Stimulated activated CD4-positive, alpha-beta T cell treated with anti-CD3 and anti-CD28 coated beads, Interleukin-1b, Interleukin-23, amount 100 ng/mL, for 1 hour (primary cell): ENCODE measurements at places on chromosomes 6 and 20.

DNA sequence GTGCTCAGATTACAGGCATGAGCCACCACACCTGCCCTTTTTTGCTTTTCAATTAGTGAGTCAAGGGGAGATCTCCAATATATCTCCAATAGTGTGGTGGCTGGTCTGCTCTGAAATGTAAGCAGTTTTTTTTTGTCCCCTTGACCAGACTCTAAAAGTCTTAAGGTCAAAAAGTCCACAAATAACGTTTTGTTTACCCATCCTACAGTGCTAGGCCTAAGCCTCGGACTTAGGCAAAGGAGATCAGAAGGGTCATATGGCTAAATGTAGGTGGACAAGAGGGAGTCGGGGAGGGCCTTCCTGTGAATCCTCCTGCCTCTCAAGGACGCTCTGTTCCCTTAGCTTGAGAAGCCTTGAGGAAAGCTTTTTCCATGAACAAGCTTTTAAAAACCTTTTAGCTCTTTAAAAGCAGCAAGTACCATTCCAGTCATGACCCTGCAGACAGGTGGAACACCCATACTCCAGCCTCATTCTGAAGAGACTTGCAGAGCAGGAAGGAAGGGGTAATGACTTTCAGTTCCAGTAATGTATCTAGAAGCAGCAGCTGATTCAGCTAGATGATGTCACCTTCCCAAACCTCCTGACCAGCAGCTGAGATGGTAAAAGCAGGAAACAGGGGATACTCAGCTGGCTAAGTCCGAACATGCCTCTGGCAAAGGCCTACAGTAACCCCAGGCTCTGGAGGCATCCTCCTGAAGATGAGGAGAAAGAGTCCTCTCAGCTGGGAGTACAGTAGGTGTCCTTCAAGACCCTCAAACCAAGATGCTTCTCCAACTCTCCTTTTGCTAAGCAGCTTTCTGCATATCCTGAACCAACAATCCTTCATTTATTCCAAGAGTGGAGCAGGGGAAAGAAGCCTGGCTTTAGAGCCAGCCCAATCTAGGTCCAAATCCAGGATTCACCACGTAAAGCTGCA, 23.6 kb downstream of the BCL2L1 start:
- DNase-seq, result no peak

- DNase-seq, result no peak
These were observed 118.4 kb downstream of the JPH2 start for GRCh38 chr20:44068316-44069201.

GRCh38 chr6:166566026-166567011, 20.2 kb downstream of the RAMACL start:
- DNase-seq, result no peak

GRCh38 chr6:44044154-44044539, 83.1 kb downstream of the MRPL14 start:
- no peak for DNase-seq

DNA sequence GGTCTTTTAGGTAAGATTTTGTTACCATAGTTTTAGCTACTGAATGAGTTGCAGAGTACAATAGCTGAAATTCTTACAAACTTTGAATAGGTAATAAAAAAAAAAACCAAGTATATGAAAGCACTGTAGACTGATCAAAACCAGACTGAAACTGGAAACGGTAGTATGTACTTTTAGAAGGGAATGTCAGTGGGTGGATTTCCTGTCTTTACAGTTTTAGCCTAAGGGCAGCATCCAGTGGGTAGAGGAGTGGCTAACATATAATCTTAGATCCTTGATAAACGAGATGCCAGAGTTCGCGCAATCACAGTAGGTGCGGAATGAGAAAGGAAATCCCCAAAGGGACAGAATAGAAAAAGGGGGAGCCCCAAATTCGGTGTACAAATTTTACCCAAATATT, 385.9 kb upstream of the RUNX2 start:
- no peak for DNase-seq

DNA sequence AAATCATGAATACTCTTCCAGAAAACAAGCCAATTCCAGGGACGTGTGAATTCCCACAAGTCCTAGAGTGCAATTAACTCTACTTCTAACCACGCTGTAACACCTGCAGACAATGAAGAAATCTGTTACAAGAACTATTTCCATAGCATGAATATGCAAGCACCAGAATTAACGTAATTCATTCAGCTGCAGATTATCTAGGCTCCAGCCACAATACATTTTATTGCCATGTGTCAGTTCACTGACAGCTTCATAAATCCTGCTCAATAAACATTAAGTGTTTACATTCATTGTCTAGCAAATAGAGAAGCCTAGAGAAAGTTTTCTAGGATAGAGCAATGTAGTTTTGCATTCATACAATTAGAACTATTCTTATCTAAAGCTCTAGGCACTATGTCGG, 1348.5 kb downstream of the GRIK2 start:
- DNase-seq, result no peak

DNA sequence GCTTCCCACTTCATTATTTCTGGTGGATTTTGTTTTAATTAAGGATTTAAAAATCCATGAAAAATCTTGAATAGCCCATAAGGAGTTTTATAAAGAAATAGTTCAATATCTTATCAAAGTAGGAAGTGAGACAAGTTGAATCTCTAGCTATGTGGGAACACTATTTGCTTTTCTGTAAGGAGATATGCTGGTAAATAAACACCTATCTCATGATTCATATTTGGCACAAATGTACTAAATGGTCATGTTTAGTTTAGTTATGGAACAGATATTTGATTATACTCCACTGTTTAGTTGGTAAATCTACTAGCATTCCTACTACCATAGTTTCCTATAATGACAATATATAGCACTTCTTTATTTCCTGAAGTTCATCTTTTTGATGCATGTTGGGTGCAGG, 239.9 kb upstream of the CEP162 start:
- DNase-seq, result no peak

DNA sequence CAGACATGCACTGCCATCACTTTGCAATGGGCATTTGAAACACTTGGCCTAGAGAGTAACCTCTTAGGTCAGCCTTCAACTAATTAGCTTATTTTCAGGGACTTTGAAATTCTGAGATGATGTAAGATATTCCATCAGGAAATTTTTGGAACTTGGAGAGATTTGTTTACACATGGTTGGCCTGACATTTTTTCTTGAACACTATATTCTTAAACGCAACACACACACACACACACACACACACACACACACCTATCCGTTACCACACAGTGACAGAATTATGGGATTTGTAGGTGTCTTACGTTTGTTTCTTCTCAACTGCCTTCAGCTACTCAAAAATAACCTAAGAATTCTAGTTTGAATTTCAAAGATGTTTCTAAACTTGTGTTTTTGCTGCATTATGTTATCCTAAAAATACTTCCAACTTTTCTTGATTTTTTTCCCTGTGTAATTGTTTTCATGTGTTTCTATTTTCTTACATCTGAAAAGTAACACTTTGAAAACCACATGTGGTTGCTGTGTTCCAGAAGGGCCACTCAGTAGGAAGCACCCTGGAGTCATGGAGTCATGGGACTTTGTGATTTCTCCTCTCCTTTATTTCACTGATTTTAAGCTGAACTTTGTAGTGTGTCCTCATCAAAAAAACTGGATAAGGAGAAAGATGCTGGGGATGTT, 31.9 kb downstream of the MARCKS start:
- no peak for DNase-seq

- no peak for DNase-seq
These were observed 233.0 kb downstream of the ANKRD60 start for GRCh38 chr20:57995381-57995977.

DNA sequence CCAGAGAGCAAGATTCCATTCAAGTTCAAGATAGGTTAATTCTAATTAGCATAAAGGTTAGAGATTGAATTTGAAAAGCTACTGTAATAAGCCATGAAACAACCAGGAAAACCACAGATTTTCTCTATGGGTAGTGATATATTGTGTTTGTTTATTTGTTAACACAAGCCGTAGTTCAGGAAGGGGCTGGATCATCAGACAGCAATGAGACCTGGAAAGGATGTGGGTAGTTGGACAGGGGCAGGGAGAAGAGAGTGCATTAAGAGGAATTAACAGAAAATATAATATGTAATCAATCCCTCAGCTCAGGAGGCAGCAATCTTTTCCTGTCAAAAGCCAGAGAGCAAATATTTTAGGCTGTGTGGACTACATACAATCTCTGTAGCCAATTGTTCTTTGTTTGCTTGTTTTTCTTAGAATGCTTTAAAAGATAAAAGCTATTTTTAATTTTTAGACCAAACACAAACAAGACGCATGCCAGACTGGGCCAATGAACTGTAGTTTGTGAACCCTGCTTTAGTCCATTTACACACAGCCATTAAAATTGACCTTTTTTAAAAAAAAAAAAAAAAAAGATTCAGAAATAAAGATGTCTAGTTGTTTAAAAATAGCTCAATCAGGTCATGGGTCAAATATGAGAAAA, 398.7 kb upstream of the MARCKS start:
- no peak for DNase-seq

DNA sequence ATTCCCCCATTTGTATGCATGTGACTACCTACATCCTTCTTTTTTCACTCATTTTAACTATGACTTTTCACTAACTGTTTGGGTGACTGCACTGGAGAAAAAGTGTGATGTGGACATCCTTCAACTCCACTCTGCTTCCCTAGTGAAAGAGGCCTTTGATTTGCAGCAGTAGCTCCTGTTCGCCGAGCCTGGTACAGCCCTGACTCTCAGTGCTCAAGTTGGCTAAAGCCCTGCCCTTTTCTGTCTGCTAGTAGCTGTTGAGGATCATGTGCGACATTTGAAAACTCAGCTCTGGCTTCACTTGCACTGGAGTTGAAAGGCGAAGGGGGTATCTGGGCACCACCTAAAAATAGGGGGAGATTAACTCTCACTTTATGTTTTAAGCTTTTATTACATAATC, 42.1 kb downstream of the DAAM2 start:
- no peak for DNase-seq

- DNase-seq, result no peak
These were observed 199.8 kb upstream of the DEFB112 start for GRCh38 chr6:50249493-50249892.

GRCh38 chr6:161227004-161227960, 46.6 kb downstream of the AGPAT4 start:
- DNase-seq, result no peak

- no peak for DNase-seq
These were observed 22.7 kb downstream of the BCAS1 start for GRCh38 chr20:54047720-54048119.

GRCh38 chr6:57162516-57162915, 9.6 kb upstream of the BAG2 start:
- DNase-seq, result no peak

DNA sequence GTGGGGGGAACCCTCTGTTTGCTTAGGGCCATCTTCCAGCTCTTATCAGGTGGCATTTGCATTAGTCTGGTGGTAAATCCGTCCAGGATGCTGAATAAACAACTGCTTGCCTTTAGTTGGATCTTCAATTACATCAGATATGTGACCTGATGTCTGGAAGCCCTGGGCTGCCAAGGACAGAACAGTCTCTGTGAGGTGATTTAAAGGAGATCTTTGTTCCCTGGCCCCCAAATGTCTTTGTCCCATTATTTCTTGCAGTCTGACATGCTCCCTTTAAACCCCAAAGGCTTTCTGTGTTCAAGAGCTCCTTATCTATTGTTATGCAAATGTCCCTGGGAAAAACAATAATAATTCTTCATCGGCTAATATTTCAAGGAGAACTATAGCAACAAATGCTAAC, 84.6 kb upstream of the SPTLC3 start:
- DNase-seq, result no peak

- DNase-seq, result no peak
These were observed 87.2 kb downstream of the DST start for GRCh38 chr6:56555438-56555872.

GRCh38 chr6:135235716-135236115, 54.6 kb downstream of the MYB start:
- DNase-seq, result no peak

DNA sequence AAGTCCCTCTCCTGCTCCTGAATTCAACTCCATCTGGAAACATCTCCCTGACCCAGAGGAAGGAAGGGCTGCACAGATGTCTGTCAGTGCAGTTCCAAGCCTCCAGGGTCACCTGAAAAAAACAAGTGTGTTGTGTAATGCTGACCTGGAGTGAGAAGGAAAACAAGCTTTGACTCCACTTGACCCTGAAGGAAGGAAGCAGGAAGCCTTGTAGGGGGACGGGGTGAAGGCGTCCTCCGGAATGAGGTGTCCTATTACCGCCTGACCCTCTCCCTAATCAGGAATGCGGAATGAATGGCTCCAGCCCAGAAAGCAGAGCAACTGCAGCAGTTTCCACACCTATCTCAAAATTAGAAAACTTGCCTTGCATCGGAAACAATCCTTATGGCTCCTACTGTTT, 13.9 kb upstream of the ADGRF5 start:
- no peak for DNase-seq

DNA sequence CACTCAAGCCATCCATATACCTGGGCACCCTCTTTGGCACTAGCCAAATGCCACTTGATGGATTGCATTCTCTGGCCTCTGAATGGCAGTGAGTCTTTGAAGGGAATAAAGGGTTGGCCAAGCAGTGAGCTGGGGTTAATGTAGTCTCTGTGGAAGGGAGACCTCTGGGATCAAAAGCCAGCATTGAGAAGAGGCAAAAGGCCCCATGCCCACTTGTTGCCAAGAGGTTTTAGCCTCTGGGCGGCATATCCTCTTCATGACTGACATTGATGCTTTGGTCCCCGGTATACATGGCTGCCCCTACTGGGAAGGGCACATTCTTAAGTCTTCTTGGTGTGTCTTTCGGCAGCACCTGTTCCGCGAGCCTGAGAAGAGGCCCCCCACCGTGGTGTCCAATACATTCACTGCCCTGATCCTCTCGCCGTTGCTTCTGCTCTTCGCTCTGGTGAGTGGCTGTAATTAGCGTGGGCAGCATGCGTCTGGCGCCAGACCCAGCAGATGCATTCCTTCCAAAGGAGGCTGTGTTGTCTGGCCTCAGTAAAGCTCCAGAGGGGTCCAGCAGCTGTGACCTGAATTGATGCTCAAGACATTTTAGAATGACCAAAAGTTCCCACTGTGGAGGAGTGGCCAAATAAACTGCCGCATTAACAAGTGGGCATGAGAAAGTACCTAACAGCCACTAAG, 29.5 kb downstream of the GHRH start:
- no peak for DNase-seq

DNA sequence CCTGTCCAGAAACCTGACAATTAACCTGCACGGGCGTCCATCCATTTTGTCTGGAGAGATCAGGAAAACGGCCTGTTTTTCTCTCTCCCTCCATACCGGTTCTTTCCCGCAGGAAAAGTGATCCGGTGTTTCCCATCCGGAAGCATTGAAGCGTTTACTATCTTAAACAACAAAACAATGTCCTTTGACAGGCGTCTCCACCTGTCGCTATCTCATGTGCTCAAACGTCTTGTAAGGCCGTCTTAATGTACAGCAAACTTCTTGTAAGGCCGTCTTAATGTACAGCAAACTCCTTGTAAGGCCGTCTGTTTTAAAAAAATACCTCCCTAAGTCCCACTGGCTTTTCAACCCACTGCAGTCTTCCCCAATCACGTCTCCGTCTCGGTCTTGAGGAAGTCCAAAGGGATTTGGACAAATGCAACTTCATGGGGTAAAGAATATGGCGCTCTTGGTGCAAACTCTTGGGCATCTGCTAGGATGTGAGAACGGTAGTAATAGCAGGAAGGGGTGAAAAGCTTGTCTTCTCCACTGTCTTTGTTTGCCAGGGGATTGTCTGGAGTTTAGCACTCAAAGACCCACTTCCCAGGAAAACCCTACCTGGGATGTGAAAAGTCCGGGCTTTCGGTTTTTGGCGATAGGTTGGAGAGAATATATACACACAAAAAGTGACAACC, 29.9 kb upstream of the TRIM27 start:
- no peak for DNase-seq
